ENCODE measurements at places on chromosomes 3 and 15. TPM values are rescaled to one million over a fixed set of nuclear protein-coding genes. Genes with fewer than 3 reads are reported as not detected.

RASL12 gene
- not detected for total RNA-seq

NOX5 gene
- total RNA-seq: 0.50 TPM

NEK10 gene
- 5.1 TPM for total RNA-seq

MELTF gene
- total RNA-seq: 11.7 TPM

SOX2 gene
- total RNA-seq: not detected

UBA7 gene
- total RNA-seq: 11.3 TPM

DAZL gene
- not detected for total RNA-seq

SRGAP3 gene
- total RNA-seq: 27.2 TPM

CHL1 gene
- total RNA-seq: not detected

GOLGA6A gene
- not detected for total RNA-seq

SKIC8 gene
- 41.3 TPM for total RNA-seq

CHRD gene
- total RNA-seq: not detected

SYNPR gene
- total RNA-seq: not detected

CCDC39 gene
- total RNA-seq: not detected

SSUH2 gene
- not detected for total RNA-seq

CBLB gene
- 39.3 TPM for total RNA-seq

SPTBN5 gene
- 3.0 TPM for total RNA-seq

RASGRF1 gene
- 0.33 TPM for total RNA-seq

IL5RA gene
- total RNA-seq: not detected

MED12L gene
- 0.33 TPM for total RNA-seq

CLEC3B gene
- 0.40 TPM for total RNA-seq

EHHADH gene
- 8.8 TPM for total RNA-seq

TASOR gene
- total RNA-seq: 54.9 TPM

PAK6 gene
- total RNA-seq: 13.7 TPM

GOLGA8O gene
- total RNA-seq: 0.40 TPM

ZIC1 gene
- total RNA-seq: not detected

GOLGA6L7 gene
- not detected for total RNA-seq

WDR48 gene
- total RNA-seq: 28.8 TPM

GRAMD2A gene
- 16.0 TPM for total RNA-seq

TUSC7 gene
- total RNA-seq: not detected

CNTN3 gene
- total RNA-seq: 29.8 TPM

H1-8 gene
- not detected for total RNA-seq

CLDN16 gene
- total RNA-seq: 0.33 TPM

THSD4 gene
- 87.7 TPM for total RNA-seq

TRH gene
- not detected for total RNA-seq

SIDT1 gene
- not detected for total RNA-seq

C3orf20 gene
- total RNA-seq: 0.12 TPM

HESX1 gene
- 1.1 TPM for total RNA-seq

AMIGO3 gene
- total RNA-seq: not detected

RETNLB gene
- not detected for total RNA-seq
